ELR (cell line): ENCODE measurements at places on chromosomes 6 and 20.

DNA sequence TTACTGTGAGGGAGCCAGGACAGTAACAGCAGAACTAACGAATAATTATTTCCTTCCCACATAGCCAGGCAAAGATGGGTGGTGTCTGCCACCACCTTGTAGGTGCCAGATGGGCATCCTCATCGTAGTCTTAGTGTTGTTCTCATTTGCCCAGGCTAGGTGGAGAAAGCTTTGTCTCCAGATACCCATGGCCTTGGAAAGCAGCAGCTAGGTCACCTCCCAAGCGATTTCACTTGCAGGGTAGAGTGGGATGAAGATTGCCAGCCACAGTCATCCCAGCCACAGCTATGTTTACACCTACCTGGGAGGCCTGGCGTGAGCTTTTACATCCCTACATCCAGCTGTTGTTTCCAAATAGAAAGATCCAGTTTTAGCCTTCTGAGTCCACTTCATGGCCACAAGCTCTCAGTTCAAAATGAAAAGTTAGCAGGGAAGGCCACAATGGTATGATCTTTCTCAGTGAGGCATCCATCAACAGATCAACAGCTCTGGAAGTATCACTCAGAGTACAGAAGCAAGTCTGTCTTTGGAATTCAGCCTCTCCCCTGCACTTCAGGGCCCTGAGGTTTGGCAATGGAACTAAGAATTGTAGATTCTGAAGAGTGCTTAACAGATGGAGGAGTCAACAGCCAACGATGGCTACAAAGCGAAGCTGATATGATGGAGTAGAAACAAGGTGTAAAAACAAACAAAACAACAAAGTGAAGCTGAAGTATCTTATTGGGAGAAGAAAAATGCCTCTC lies 11.0 kb upstream of the SNRPC start:
- DNase-seq, result no peak

GRCh38 chr6:17497535-17498095 lies 102.5 kb upstream of the FAM8A1 start:
- DNase-seq, result no peak

DNA sequence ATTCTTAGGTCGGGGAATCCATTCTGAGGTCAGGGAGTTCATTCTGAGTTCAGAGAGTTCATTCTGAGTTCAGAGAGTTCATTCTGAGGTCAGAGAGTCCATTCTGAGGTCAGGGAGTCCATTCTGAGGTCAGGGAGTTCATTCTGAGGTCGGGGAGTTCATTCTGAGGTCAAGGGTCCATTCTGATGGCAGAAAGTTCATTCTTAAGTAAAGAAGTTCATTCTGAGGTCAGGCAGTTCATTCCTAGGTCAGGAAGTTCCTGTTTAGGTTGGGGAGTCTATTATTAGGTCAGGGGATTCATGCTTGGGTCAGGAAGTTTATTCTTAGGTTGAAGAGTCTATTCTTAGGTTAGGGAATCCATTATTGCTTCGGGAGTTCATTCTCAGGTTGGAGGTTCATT lies 16.5 kb upstream of the NXT1 start:
- DNase-seq, result no peak

- peak; percentile 78 for DNase-seq
These were observed 33.7 kb downstream of the SLC9A8 start for GRCh38 chr20:49846206-49846807.

DNA sequence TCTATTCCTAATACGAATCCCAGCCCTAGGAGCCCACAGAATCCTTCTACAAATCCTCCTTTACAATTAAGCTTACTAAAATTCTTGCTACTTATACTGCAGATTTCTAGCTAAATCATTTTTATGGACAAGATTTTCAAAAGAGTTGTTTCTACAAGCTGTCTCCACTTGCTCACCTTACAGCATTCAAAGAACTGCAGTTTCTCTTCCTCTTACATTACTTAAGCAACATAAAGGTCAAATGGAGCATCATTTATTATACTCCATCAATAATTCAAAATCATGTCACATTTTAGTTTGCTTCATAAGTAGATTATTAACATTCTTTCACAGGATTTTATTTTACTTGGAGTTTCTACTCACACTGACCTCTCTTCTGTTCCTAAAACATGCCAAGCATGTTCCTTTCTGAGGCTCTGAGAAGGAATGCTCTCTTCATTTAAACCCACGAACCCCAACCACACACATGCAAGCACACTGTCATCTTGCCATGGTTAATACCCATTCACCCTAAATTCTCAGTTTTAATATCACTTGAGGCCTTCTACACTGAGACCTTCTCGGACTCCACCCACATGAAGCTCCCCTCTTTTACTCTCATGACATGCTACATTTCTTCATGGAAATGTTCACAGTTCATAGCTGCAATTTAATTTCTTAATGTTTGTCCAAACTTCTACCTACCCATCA lies 388.2 kb downstream of the TBC1D32 start:
- DNase-seq, result no peak

DNA sequence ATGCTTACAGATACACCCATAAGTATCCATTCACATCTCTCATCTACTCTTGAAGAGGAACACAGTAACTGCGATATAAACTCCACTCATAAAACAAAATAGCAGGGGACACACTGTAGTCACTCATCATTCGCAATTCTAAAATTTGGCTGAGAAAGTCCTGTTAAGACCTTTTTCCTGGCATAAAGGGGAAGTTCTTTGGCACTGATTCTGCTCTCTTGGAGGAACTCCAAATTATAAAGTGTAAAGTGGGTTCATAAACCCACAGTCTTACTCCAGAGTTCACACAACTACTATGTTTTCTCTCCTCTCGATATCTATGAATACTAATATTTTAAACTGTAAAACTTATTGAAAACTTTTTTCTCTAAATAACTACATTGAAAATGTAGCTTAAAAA lies 80.6 kb downstream of the ADGB start:
- DNase-seq, result no peak

DNA sequence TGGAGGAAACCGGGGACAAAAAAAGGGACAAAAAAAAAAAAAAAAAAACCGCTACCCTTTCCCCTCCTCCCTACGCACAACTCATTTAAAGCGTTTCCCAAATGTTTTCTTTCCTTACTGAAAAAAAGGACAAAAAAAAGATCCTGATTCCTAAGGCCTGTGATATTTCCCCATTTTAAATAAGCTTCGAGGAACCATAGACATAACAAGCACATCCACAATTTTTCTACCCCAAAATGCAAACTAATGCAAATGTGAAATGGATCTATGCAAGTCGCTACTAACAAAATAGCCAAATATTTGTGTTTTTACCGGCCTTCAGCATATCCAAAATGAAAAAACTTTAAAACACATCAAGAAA lies 1.4 kb upstream of the ZNF217 start:
- DNase-seq, result peak; percentile 24

DNA sequence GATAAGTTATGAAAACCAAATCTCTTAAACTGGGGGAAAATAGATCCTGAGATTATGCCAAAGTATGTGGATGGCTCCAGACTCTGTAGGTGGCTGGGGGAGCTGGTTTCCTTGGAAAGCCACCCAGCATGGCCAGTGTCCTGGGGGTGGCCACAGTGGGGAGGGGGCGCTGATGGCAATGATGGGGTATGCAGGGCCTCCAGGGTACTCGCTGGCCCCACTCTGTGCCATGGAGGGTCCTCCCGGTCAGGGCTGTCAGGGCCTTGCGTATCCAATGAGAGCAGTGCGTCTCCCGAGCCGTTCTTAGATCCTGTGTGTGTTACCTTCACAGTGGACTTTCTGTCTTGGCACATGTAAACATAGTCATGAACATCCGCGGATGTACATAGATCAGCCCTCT lies 152.8 kb downstream of the TMEM242 start:
- DNase-seq, result no peak

DNA sequence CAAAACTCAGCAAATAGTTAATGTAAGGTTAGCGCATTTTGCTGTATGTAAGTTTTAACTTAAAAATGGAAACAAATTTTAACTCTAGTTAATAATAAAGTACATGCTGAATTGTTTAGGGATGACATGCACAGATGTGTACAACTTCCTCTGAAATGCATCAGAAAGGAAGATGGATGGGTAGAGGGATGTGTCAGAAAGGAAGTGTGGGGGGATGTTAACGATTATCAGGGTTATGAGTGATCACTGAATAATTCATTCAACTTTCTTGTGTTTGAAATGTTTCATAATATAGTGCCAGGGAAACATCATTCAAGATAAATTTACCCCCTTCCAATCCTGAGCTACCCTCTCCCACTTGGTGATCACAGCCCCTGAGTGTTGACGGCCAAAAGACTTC lies 87.6 kb downstream of the FOXA2 start:
- no peak for DNase-seq

GRCh38 chr6:39901116-39901655 lies 33.1 kb downstream of the MOCS1 start:
- no peak for DNase-seq

- peak; percentile 24 for DNase-seq
These were observed 27.6 kb upstream of the SCAF8 start for GRCh38 chr6:154705471-154706113.

- DNase-seq, result no peak
These were observed 157.5 kb downstream of the UNC5CL start for GRCh38 chr6:40881501-40881900.

DNA sequence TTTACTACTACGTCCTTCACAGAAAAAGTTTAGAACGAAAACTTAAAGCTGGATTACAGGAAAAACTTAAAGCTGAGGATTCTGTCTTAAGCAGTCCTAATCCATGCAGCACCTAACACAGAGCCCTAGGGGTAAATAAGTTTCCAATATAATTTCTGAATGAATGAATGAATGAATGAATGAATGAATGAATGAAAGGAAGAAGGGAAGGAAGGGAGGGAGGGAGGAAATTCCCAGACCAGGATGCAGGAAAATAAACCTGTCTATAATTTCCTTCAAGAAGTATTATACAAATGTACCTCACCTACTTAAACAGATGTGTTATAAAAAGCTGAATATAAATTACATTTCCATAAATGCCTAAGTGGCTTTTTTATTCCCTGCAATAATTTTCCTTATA lies 83.4 kb downstream of the RNGTT start:
- no peak for DNase-seq

DNA sequence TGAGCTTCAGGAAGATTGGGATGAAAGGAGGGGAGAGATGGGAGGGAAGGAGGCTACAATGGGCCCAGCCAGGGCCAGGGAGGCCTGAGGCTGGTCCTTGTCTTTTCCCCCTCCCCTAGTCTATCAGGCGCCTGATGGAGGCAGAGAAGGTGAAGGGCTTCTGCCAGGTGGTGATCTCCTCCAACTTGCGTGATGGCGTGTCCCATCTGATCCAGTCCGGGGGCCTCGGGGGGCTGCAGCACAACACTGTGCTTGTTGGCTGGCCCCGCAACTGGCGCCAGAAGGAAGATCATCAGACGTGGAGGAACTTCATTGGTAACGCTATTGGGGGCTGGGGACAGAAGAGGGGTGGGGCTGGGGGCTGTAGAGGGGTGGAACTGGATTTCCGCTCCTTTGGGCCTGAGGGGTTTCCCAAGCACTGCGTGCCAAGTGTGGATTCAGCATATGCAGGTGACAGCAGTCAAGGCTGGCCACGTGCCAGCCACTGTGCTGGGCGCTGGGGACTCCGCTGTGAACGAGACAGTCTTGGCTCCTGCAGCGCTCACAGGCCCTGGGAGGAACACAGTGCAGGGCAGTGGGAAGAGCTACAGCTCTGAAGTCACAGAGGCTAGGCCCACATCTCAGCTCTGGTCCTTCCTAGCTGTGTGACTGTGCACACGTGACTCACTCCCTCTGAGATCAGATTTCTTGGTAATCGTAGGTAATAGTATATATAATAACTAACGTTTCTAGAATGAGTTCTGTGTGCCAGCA lies 22.7 kb downstream of the SLC12A5 start:
- DNase-seq, result peak; percentile 57
